ENCODE measurements at places on chromosomes 12 and 14. TPM values are rescaled to one million over a fixed set of nuclear protein-coding genes. Genes with fewer than 3 reads are reported as not detected.

Gene ZNF891
- polyA plus RNA-seq = 4.0 TPM

Gene ATP5MC2
- polyA plus RNA-seq = 713 TPM

- no peak for DNase-seq
These were observed 93.9 kb downstream of the PLEKHG7 start for GRCh38 chr12:92796650-92797049.

DNA sequence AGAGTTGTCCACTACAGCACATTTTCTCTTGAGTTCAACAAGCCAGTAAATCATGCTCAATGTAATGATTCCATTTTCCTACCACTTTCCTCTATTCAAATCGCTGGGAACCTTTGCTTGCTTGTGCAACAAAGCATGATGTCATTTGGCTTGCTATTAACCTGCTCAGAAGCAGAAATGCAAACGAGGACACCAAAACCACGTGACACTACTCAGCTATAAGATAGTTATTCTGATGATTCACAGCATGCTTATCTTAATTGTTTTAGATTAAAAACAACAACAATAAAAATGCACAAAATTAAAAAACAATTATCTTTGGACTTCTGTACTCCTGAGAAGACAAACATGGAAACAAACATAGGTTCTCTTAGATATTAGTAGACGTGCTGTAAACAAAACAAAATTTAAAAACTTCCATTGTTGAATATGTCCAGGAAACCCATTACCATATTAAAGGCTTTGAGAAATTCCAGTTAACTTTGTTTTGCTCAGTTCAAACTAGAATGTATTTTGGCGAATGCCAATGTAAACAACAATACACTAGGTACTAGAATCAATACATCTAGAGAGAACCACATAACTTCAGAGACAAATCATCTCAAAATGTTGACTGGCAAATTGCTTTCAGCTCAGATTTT, 77.5 kb upstream of the KRAS start:
- DNase-seq = no peak

All from muscle of arm (tissue), 14 donors.